ENCODE measurements at places on chromosomes 4 and X. TPM values are rescaled to one million over a fixed set of nuclear protein-coding genes. Genes with fewer than 3 reads are reported as not detected.

The ADH1B gene
- not detected for total RNA-seq

The CLGN gene
- not detected for total RNA-seq

The SLIT2 gene
- total RNA-seq: not detected

- no peak for DNase-seq
Measured at GRCh38 chr4:126869967-126870366, 762.8 kb upstream of the INTU start.

DNA sequence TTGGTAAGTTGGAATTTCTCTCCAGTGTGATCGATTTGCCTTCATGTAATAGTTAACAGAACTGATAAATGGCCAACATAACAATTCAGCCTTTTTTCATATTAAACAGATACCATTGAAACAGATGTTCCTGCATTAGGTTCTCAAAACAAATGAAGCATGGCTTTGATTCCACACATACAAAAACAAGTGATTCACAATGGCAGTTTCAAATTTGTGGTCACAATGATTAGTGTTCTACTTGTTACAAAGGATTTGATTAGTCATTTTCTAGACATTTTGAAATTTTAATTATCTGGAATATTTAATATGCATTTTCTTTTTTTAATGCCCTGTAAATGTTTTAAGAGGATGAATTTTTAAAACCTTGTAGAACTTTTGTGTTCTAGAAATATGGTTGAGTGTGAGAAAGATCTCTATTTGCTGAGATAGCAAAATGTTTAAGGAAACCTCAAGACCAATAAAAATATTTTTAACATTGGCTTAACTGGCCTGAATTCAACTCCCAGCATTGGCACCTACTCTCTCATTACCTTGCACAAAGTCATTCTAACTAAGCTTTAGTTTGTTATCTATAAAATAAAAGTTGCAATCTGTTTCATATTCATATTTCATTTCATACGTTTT lies 18.9 kb upstream of the GLRA3 start:
- DNase-seq: no peak

Measured in activated naive CD8-positive, alpha-beta T cell treated with anti-CD3 and anti-CD28 coated beads, Interleukin-2, amount 10 ng/mL, durations not matched to agents 7 days and 5 days (primary cell).